ENCODE measurements at places on chromosomes 1 and 21. TPM values are rescaled to one million over a fixed set of nuclear protein-coding genes. Genes with fewer than 3 reads are reported as not detected.

DNA sequence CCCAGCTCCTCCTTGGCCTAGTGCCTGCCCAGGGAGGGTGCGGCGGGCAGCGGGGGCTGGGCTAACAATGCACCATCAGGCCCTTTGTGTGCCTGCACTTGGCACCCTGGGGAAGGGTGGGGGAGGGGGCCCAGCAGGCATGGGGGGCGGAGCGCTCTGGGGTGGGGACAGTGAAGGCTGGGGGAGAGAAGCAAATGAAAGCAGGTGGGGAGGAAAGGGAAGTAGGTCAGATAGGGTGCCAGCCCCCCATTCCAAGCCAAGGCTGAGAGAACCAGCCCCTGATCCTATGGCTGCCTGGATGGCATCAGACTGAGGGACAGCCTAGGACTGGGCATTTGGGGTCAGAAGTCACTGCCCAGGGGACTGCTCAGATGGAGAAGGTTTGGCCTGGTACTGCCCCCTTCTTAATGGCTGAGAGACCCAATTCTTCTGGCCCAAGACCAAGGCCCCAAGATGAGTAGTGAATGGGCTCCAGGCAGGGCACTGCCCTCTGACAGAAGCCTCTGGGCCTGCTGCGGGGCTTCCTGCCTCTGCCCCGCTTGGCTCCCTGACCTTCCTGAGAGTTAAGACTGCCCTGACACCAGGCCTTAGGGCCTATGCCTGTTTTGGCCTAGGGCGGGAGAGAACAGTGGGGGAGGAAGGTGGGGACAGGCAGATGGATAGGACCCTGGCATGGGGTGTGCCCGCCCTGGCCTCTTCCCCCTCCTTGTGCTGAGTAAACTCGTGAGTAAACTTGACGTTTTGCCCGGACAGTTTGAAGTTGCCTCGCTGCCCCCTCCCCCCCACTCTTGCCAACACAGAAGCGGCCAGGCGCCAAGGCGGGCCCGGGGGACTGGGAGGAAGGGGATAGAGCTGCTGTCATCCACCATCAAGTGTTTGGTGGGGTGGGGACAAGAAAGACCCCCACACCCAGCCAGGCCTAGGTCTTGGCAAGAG, 2.7 kb downstream of the ZBTB7B start:
- DNase-seq, result peak; percentile 90

GRCh38 chr1:239868058-239868832, 223.4 kb upstream of the FMN2 start:
- DNase-seq, result no peak

The CD48 gene
- 7.4 TPM for total RNA-seq

DNA sequence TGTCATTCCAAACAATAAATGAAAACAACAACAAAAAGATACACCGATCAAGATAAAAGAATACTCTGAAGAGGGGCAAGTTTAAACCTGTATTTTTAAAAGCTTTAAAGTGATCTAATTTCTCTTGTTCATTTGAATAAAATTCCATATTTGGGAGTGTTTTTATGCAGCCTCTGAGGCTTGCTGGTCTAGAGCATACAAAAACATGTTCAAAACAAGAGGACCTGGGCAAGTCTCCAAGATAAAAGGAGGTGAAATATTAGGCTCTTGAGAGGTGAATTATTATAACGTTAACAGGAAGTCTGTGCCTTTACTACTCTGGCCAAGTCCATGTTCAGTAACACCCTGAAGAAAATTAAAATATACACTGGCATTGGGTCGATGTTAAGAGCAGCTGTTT, 20.1 kb downstream of the URB1 start:
- DNase-seq, result no peak

Measured in left colon (tissue), 2 donors.